ENCODE measurements at places on chromosomes 5 and 9.

GRCh38 chr5:933251-933861 lies 40.7 kb downstream of the TRIP13 start:
- no peak for DNase-seq

GRCh38 chr5:144065786-144066185 lies 104.7 kb downstream of the YIPF5 start:
- no peak for DNase-seq

GRCh38 chr5:129377504-129377903 lies 82.6 kb upstream of the ADAMTS19 start:
- DNase-seq = peak; percentile 47

DNA sequence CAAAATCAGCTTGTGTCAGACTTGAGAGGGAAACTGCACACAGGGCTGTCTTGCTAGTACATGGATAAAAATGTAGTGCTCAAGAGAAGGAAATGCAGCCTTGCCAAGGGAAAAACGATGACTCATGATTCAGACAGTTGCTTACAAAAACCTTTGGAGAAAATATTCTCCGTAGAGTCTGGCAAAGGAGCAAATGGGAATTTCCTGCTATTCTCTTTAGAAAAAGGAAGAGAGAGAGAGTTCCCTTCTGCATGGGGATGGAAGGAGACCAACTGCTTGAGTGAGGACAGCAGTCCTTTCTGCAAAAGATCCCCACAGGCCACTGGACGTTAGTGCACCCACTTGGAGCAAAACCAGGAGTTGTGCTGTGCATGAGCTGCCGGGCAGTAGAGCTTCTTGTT lies 7.6 kb downstream of the IFNB1 start:
- no peak for DNase-seq

DNA sequence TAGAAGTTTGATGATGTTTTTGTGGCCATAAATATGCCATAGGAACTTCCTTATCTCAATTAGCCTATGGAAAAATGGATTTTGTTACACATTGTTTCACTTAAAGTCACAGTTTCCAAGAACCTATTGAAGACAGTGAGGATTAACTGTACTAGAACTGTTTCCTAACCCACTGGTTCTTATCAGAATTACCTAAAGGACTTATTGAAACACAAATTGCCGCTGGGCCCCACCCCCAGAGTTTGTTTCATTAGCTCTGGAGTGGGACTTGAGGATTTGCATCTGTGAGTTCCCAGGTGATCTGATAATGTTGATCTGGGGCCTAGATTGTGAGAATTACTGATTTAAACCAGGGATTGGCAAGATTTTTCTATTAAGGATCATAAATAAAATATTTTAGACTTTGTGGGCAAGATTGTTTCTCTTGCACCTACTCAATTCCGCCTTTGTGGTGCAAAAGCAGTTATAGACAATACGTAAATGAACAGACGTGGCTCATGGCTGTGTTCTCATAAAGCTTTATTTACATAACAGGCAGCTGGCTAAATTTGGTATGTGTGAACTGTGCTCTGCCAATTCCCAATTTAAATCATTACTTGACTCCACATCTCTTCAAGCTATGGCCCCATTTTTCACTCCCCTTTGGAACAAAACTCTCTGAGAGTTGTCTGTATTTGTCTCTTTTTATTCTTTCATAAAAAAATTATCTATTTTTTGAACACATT lies 9.3 kb downstream of the JAK2 start:
- no peak for DNase-seq

- DNase-seq = no peak
Measured at GRCh38 chr5:167918813-167919483, 372.5 kb upstream of the WWC1 start.

DNA sequence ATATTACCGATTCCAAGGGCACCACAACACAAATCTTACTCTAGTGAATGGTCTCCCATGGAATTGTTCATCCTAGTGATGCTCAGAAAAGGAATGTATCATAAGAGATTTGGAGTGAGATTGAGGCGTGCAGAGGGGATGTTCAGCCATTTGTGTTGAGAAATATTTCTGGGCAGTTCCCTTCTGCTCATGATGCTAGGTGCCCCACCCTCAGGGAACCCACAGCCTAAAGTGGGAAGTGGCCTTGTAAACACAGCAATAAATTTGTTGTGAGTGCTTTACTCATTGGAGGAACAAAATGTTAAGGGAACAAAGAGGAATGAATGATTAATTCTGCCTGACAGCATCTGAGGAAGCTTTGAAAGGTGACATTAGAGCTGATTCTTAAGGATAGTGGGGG lies 129.9 kb downstream of the TLE4 start:
- DNase-seq = no peak

- DNase-seq = no peak
Measured at GRCh38 chr9:96006296-96006879, 130.9 kb downstream of the ERCC6L2 start.

Data from NCI-H187 (cell line).